ENCODE measurements at places on chromosomes 16 and 17. TPM values are rescaled to one million over a fixed set of nuclear protein-coding genes. Genes with fewer than 3 reads are reported as not detected.

Gene FBF1
- 7.9 TPM for polyA plus RNA-seq

Gene LITAFD
- not detected for polyA plus RNA-seq

Gene RAB11FIP4
- 1.5 TPM for polyA plus RNA-seq

Gene KRT32
- polyA plus RNA-seq: not detected

Gene TOX3
- polyA plus RNA-seq: 1.9 TPM

Gene CLEC10A
- 18.8 TPM for polyA plus RNA-seq

Gene CCT6B
- polyA plus RNA-seq: 1.5 TPM

Gene SHMT1
- polyA plus RNA-seq: 22.6 TPM

Gene SMIM36
- not detected for polyA plus RNA-seq

Gene KRT33A
- polyA plus RNA-seq: not detected

Gene KRTAP9-4
- not detected for polyA plus RNA-seq

Gene KRT40
- polyA plus RNA-seq: not detected

Gene ZDHHC1
- 10.9 TPM for polyA plus RNA-seq
